ENCODE measurements at places on chromosomes 3 and 15. TPM values are rescaled to one million over a fixed set of nuclear protein-coding genes. Genes with fewer than 3 reads are reported as not detected.

OCA2 gene
- not detected for total RNA-seq

DNA sequence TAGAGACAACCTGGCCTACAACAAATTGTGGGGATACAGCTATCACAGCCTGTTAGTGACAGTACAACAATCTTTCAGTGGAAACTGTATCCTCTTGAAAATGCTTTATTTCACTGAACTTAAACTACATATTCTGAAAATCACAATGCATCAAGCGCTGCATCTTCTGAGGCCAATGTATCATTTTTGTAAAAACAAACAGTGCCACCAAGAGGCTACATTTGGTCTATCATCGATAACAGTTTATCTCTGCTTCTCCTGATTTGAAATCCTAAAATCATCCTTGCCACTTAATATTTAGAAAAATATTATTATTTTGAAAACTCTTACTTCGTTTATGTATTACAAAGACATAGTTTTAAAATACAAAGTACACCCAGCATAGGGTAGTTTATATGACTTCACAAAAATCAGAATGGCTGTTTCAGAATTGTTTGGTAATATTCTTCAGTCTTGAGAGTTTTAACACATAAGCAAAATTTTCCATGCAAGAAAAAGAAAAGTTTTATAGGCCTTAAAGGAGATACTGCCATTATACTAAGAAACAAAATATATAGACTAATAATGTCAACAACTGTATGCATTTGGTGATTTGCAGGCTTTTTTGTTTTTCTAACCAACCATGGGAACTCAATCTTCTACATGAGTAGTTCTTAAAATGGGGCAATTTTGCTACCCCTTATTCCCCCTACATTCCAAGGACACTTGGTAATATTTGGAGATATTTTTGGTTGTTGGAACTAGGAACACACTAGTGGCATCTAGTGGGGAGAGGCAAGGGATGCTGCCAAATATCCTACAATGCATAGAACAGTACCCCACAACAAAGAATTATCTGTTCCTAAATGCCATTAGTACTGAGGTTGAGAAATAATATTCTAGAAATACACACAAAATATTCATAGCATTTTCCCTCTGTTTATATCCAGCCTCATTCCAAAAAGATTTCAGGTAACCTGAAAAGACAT lies 42.3 kb downstream of the WDR72 start:
- no peak for DNase-seq

DNA sequence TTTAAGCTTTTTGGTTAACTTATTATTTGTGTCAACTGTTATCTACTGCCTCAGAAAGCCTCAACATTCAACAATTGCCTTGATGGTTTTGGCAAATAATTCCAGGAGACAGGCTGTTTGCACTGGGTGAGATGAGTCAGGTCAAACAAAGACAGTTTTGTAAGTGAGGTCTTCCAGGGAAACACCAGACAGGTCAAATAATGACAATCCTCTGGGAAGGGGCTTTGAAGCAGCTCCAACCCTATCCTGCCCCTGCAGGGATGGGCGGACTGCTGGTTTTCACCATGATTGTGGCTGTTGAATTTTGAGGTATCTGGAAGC lies 79.4 kb upstream of the PRR23E start:
- DNase-seq: no peak

DNA sequence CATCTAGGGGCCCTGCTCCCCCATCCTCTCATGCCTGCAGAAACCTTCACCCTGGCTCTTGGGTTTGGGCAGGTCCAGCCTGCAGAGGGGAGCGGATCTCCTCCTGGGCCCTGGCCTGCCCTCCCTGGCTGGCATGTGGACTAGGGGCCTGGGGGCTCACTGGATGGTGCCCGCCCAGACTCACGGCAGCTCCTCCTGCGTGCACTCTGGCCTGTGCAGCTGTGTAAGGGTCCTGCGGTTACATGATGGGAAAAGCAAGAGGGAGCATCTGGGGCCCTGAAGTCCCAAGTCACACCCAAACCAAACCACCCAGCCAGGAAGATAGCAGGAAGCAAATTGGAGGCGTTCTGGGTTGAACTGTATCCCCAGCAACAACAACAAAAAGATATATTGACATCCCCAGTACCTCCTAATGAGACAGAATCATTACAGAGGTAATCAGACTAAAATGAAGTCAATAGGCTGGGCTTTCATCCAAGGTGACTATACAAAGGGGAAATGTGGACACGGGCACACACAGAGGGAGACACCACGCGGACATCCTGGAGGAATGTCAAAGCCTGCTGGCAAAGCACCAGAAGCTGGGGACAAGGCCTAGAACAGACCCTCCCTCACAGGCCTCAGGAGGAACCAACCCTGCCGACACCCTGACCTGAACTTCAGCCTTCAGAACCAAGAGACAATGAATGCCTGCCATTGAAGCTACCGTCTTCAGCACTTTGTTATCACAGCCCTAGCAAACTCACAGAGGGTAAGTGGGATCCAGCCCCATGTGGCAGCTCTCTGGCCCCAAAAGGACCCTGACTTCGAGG lies 10.4 kb upstream of the CLK3 start:
- no peak for DNase-seq

ZDHHC3 gene
- 26.9 TPM for total RNA-seq

Measured in activated CD4-positive, alpha-beta memory T cell treated with anti-CD3 and anti-CD28 coated beads for 36 hours (primary cell).